ENCODE measurements at places on chromosomes 7 and 10. TPM values are rescaled to one million over a fixed set of nuclear protein-coding genes. Genes with fewer than 3 reads are reported as not detected.

ASIC3 gene
- total RNA-seq, result 2.2 TPM

PIK3CG gene
- total RNA-seq, result not detected

PLXDC2 gene
- total RNA-seq, result 203 TPM

PODXL gene
- total RNA-seq, result 11.9 TPM

GRCh38 chr7:158324397-158325360 lies 262.9 kb downstream of the PTPRN2 start:
- DNase-seq, result no peak
- no peak overlapping the region for H3K4me3 ChIP-seq
- H3K4me1 ChIP-seq, result no peaks in the 10 kb centered on the region
- H3K27me3 ChIP-seq, result no peaks in the 10 kb centered on the region

GRCh38 chr7:131218727-131219128 lies 108.9 kb upstream of the MKLN1 start:
- H3K4me1 ChIP-seq, result peaks cover 6% of the 10 kb centered on the region
- DNase-seq, result no peak
- H3K4me3 ChIP-seq, result no peak overlapping the region

- H3K27me3 ChIP-seq, result no peaks in the 10 kb centered on the region
- no peak overlapping the region for H3K27ac ChIP-seq
- H3K36me3 ChIP-seq, result peaks cover 2% of the 10 kb centered on the region
- no peak for DNase-seq
- H3K4me3 ChIP-seq, result no peak overlapping the region
These were observed 93.0 kb downstream of the ARHGAP22 start for GRCh38 chr10:48511875-48512231.

DNA sequence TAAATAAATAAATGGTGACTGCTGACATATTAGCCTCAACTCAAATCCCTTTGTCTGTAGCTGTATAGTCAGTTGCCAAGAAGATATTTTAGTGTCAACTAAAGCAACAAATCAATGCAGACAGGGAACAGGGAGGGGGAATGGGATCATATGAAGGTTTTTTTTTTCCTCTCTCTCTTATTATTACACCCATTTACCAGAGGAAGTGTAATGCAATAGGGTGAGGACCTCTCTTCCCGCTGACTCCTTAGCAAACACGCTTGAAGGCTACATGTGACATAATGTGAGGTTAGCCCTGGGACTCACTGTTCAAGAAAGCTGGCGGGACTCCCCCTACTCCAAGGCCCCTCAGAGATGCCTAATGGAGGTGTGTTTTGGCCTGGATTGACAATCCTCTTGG lies 88.2 kb downstream of the CHRM2 start:
- H3K27me3 ChIP-seq, result no peaks in the 10 kb centered on the region
- H3K4me1 ChIP-seq, result peaks cover 50% of the 10 kb centered on the region
- peak overlapping the region; percentile 16 for H3K4me3 ChIP-seq
- H3K36me3 ChIP-seq, result no peaks in the 10 kb centered on the region

DNA sequence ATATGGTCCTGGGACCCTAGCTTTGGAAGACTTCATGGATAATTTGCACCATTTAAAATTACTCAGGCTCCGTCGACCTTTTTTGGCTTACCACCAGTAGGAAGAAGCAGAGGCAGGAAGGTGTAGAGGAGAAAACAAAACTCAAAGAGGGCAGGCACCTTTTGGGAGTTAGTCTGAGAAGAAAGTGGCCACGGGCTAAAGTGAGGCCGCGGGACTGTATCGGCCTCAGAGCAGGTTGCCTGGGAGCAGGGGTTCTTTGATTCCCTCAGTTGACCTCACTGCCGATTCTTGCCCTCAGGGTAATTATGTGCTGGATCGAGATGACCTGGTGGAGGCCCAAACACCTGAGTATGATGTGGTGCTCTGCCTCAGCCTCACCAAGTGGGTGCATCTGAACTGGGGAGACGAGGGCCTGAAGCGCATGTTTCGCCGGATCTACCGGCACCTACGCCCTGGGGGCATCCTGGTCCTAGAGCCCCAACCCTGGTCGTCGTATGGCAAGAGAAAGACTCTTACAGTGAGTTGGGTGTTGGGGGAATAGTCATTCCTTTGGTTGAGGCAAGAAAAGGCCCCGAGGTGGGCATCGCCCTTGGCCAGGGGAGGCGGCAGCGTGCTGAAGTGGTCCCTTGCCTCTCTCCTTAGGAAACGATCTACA lies 3.1 kb downstream of the MEPCE start:
- H3K4me1 ChIP-seq, result peaks cover 49% of the 10 kb centered on the region
- peak; percentile 54 for DNase-seq
- H3K27ac ChIP-seq, result peak overlapping the region; percentile 39
- H3K4me3 ChIP-seq, result no peak overlapping the region
- H3K36me3 ChIP-seq, result peaks cover 9% of the 10 kb centered on the region

GRCh38 chr7:142175594-142175993 lies 64.1 kb downstream of the MGAM2 start:
- H3K4me1 ChIP-seq, result peaks cover 4% of the 10 kb centered on the region
- no peaks in the 10 kb centered on the region for H3K36me3 ChIP-seq
- peaks cover 3% of the 10 kb centered on the region for H3K27me3 ChIP-seq

DNA sequence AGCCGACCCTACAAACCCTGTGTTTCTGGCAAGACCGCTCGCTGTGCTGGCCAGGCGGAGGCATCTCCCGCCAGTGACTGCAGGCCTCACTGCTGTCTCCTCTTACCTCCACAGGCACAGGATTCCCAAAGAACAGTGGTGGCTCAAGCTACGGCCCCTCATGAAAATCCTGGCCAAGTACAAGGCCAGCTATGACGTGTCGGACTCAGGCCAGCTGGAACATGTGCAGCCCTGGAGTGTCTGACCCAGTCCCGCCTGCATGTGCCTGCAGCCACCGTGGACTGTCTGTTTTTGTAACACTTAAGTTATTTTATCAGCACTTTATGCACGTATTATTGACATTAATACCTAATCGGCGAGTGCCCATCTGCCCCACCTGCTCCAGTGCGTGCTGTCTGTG lies 36.2 kb downstream of the PITRM1 start:
- DNase-seq, result no peak
- no peak overlapping the region for H3K27ac ChIP-seq
- H3K4me1 ChIP-seq, result peaks cover 15% of the 10 kb centered on the region
- no peaks in the 10 kb centered on the region for H3K27me3 ChIP-seq
- peaks cover 54% of the 10 kb centered on the region for H3K36me3 ChIP-seq
